ENCODE measurements at places on chromosomes 5 and 9. TPM values are rescaled to one million over a fixed set of nuclear protein-coding genes. Genes with fewer than 3 reads are reported as not detected.
A peak's percentile ranks its signal among the peaks of the same experiment; 100 is the strongest.

DNA sequence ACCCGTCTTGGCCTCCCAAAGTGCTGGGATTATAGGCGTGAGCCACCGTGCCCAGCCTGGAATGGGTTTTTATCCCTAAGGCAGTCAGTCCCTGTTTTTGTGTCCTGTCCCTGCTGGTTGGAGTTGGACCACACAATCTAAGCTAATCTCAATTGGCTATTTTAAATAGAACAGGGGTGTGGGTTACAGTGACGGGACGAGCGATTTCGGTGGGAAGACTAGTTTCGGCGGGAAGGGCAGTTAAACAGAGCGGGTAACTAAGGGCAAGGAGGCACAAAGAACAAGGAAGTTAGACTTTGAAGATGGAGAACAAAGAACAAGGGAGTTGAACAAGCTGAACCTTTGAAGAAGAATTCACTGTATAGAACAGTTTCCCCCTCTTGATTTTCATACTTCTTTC lies 1.4 kb downstream of the GTF3C5 start:
- DNase-seq = no peak

DNA sequence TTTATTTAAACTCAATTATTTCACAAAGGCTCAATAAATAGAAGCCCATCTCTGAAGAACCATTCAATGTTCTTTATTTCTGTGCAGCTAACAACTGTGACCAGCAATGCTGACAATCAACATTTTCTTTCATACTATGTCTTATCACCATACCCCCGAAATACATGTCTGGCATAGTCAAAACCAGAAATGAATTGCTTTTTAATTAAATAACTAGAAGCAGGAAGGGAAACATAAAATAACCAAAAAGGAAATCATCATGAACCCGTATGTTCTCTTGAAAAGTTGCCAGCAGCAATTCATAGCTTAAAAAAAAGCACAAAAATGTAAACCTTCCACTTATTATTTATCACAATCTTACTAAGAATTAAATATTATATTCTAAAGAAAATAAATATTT lies 212.4 kb downstream of the TMEM232 start:
- DNase-seq = no peak

- DNase-seq = no peak
These were observed 207.7 kb downstream of the PDE4D start for GRCh38 chr5:59685793-59686192.

The CDKN2A gene
- 1.0 TPM for total RNA-seq

- DNase-seq = peak; percentile 18
These were observed 102.0 kb upstream of the SMC5 start for GRCh38 chr9:70156729-70157128.

DNA sequence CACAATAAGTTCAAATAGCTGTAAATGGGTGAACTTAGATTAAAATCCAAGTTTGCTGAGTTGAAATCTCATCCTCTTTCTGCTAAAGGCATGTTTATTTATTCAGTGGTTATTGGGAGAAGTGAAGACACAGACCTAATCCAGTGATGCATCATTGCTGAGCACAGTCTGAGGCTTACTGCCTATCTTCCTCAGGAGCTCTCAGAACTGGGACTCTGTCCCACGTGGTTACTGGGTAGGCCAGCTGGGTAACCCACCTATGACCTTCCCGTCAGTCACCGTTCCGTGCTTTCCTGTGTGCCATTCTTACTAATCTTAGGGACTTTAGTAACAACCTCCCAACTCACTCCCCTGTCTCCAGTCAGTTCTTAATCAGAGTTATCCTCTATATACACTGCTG lies 226.8 kb upstream of the ATP10B start:
- no peak for DNase-seq

The CCT5 gene
- total RNA-seq = 663 TPM

The OR1B1 gene
- not detected for total RNA-seq

The CTNND2 gene
- total RNA-seq = not detected

DNA sequence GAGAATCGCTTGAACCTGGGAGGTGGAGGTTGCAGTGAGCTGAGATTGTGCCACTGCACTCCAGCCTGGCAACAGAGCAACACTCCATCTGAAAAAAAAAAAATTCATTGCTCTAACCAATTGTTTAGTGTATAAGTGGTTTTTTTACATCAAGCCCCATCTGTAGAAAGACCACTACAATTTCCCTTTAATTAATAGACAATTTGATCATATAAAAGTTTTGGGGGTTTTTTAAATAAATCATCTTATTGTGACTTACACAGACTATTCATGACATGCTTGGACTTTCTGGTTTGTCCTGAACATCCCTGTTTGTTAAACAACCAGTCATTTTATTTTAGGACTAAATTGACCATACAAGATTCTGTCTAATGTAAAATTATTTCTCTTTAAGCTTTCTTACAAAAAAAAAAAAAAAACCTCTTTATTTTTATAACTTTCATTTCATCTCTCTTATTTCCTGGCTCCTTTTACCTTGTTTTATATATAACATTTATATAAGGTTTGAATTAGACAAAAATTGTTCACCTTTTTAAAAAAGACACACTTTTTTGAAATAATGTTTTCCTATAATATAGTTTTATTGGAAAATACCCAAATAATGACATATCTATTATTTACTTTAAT lies 9.8 kb upstream of the FANCC start:
- no peak for DNase-seq

GRCh38 chr9:106798016-106798799 lies 64.8 kb upstream of the ZNF462 start:
- peak; percentile 60 for DNase-seq

DNA sequence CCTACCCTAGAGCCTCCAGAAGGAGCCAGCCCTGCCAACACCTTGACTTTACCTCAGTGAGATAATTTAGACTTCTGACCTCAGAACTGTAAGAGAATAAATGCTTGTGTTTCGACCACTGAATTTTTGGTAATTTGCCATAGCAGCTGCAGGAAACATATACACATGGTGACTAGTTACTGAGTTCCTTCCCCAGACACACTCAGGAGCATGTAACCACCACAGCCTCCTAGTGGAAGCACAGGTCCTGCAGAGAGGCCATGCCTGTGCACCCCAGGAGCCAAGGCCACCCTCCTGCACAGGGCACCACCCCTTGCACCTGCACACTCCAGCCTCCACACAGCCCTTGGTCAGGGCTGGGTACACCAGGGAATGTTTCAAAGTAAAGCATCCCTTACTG lies 7.6 kb upstream of the CAMSAP1 start:
- DNase-seq = peak; percentile 59

DNA sequence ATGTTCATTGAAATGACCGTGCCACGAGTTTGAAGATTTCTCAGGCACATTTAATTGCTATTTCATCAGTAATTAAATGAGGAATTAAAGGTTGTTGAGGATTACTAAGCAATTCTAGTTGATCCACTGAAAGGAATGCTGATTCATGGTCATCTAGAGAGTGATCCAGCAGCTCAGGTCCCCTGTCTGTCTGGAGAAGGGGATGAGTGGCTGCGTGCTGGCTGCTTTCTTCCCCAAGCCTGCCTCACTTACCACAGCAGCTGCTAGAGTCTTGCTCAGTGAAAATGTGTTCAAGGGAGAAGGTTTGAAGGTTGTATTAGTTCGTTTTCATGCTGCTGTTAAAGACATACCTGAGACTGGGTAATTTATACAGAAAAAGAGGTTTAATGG lies 7.8 kb upstream of the TGFBI start:
- no peak for DNase-seq

The RALGPS1 gene
- total RNA-seq = 3.3 TPM

The CKMT2 gene
- 0.56 TPM for total RNA-seq

- no peak for DNase-seq
These were observed 321.5 kb downstream of the ENC1 start for GRCh38 chr5:74319076-74319475.

The EQTN gene
- not detected for total RNA-seq

The RFESD gene
- total RNA-seq = 0.34 TPM

DNA sequence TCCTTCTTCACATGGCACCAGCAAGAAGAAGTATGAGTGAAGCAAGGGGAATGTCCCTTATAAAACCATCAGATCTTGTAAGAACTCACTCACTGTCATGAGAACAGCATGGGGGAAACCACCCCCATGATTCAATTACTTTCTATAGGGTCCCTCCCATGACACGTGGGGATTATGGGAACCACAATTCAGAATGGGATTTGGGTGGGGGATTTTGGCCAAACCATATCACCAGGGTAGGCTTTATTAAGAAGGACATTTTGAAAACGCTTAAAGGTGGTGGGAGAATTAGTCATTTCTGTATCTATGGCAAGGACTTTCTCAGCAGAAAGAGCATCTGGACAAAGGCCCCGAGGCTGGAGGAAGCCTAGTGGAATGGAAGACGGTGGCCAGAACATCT lies 100.2 kb upstream of the ADAMTS16 start:
- no peak for DNase-seq

The GABRA1 gene
- total RNA-seq = not detected

- no peak for DNase-seq
These were observed 17.8 kb upstream of the SPINK1 start for GRCh38 chr5:147849226-147849625.

GRCh38 chr5:139064613-139065012 lies 133.6 kb downstream of the SIL1 start:
- DNase-seq = peak; percentile 12

The SV2C gene
- total RNA-seq = not detected

DNA sequence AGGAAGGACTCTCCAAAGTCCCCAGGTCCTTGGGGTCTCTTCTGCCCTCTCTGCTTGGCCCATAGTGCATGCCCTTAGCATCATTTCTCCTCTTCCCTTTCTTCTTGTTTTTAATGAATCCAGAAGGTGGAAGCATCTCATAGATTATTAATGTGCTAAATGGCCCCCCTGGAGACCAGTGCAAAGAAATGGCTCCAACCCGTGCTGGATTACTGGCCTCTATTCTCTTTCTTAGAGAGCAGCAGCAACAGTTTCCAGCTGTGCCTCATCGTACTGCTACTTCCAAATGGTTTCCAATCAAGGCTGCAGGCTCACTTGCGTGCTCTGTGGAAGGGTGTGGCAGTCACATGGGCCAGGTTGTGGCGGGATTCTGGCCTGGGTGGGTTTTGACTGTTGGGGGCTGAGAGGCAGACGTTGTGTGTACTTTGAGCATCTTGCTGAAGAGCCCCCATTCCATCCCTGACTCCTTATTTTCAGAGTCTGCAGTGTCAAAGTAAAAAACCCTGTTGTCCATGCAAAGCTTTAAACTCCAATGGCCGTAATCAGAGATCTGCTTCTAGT lies 139.7 kb downstream of the GABBR2 start:
- DNase-seq = no peak

The GABRG2 gene
- not detected for total RNA-seq

GRCh38 chr9:135849181-135849580 lies 58.2 kb downstream of the CAMSAP1 start:
- no peak for DNase-seq

DNA sequence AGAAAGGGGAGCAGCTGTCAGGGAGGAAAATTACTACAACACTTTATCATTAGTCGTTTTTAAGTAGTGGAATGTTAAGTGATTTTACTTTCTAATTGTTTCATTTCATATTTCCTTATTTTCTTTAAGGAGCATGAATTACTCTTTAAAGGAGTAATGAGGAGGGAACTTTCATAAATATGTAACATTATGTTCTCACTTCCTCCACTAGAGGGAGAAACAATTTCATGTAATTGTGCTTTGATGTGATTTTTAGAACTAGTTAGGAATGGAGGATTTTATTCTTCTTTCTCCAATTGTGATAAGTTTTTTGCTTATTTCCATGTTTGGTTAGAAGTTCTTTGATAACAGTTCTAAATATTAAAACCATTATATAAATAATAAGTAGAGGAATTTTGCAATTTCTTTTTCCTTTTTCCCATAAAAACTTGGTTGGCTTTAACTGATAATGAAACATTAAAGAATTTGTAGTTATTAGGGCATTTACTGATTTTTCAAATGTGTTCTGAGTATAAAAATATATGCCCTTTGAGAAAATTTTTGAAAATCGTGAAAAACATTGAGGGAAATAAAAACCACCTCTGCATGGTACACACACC lies 25.6 kb downstream of the CEP78 start:
- DNase-seq = peak; percentile 60

DNA sequence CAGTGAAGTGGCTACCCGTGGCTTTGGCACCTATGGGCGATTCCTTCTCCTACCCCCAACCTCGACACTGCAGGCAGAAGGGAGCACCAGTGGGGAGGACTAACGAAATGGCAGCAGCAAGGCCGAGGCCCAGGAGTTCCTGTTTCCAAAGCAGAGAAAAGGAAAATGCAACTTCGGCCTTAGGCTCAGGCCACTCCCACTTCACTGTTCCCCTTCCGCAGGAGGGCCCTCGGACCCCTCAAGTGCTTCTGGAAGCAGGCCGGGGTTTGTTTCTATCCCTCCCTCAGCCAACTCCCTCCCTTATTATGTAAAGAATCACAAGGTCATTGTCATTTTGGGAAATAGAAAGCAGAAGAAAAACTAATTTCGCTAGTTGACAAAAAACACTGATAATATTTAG lies 36.4 kb upstream of the NKX2-5 start:
- no peak for DNase-seq

The THBS4 gene
- 0.28 TPM for total RNA-seq

DNA sequence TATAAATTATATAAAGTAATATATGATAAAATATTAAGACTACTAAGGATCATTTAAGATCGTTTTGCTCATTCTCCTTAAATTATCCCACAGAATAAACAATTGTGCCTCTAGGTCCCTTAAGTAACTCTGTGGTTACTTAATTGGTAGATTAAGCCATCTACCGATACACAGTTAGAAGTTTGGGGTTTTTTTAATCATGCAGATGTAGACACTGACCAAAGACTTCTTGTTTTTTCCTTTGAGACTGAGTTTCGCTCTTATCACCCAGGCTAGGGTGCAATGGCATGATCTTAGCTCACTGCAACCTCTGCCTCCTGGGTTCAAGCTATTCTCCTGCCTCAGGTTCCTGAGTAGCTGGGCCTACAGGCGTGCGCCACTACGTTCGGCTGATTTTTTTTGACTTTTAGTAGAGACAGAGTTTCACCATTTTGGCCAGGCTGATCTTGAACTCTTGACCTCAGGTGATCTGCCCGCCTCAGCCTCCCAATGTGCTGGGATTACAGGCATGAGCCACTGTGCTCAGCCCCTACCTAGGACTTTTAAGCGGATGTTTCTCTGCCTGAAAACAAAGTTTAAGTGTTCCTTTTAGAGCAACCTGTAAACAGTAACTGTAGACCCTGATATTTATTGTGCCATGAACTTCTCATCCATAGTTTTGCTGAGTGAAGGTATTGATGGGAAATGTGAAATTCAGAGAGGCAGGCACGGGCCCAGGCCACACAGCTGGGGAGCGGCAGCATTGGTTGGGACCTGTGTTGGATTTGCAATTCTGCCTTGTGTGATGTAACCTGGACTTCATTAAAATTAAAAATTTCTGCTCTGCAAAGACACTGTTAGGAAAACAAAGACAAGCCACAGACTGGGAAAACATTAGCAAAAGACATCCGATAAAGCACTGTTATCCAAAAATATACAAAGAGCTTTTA lies 11.6 kb downstream of the CEL start:
- no peak for DNase-seq

- DNase-seq = no peak
These were observed 38.9 kb upstream of the SLC6A3 start for GRCh38 chr5:1483856-1484729.

GRCh38 chr5:140408750-140409241 lies 7.2 kb downstream of the ANKHD1 start:
- peak; percentile 4 for DNase-seq

The HAPLN1 gene
- under 0.01 TPM for total RNA-seq

GRCh38 chr5:143403334-143403592 lies 223 bp downstream of the NR3C1 start:
- no peak for DNase-seq

GRCh38 chr5:100788417-100788816 lies 114.7 kb downstream of the ST8SIA4 start:
- DNase-seq = no peak

The ANKRD55 gene
- total RNA-seq = 3.2 TPM

The ESM1 gene
- total RNA-seq = 70.8 TPM
